ENCODE measurements at places on chromosomes 2 and 18.

DNA sequence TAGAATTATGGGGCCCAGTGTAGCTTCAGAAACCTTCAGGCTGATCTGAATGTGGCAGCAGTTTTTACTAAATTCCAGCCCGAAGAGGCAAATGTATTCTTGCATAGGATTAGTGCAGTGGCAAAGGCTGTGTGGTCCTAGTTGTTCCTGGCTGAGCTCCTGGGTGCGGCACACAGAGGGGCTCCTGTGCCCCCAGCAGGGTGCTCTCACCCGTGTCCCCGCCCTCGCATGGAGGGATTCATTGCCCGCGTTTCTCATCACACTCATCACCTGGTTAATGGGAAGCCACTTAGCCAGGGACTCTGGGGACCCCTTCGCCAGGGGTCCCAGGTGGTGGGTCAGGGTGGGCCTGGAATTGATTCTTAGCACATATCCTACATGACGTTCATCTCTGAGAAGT, 3.9 kb downstream of the KCNG2 start:
- H3K27me3 ChIP-seq: peaks cover 9% of the 10 kb centered on the region
- peaks cover 18% of the 10 kb centered on the region for H3K4me1 ChIP-seq
- no peak overlapping the region for H3K4me3 ChIP-seq
- H3K36me3 ChIP-seq: no peaks in the 10 kb centered on the region
- DNase-seq: no peak
- no peak overlapping the region for H3K27ac ChIP-seq

DNA sequence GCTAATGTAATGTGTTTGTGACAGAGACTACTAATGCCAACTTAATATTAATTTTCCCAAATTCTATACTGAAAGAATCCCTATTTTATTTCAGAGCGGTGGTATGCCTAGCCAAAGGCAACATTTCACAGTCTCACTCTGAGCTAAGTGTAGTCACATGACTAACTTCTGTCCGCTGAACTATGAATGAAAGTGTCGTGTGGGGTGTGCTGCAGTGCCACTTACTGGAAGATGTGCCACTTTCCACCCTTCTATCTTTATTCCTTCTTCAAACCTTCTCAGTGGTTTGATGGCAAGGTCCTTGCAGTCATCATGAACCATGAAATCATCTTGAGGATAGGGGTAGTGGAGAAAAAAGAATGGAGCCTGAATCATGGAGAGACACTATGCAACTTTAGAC, 47.3 kb upstream of the C1D start:
- no peaks in the 10 kb centered on the region for H3K27me3 ChIP-seq
- DNase-seq: no peak
- no peak overlapping the region for H3K27ac ChIP-seq
- no peak overlapping the region for H3K4me3 ChIP-seq
- no peaks in the 10 kb centered on the region for H3K36me3 ChIP-seq

DNA sequence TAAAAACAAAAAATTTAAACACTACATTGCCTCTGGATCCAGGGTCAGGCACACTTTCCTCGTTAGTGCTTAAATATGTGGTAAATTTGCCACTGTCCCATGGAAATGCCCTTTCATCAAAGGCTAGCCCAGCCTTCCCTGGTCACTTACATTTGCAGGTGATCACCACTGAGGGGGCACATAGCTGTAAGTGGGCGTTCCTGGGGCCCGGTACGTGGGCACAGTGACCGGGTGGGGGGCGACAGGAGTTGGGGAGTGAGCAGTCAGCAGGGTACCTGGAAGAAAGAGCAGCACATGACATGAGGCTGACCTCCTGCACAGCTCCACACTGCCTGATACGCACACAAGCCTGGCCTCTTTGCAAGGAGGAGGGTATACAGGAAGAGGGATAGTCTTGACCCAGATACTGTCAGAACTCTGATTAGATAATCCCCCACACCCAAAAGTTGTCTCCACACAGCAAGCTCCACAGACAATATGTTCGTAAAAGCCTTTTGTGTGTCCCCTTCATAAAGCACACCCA, 40.5 kb downstream of the FAM168B start:
- H3K36me3 ChIP-seq: peaks cover 66% of the 10 kb centered on the region
- H3K4me1 ChIP-seq: peaks cover 17% of the 10 kb centered on the region
- DNase-seq: no peak
- H3K27me3 ChIP-seq: no peaks in the 10 kb centered on the region

DNA sequence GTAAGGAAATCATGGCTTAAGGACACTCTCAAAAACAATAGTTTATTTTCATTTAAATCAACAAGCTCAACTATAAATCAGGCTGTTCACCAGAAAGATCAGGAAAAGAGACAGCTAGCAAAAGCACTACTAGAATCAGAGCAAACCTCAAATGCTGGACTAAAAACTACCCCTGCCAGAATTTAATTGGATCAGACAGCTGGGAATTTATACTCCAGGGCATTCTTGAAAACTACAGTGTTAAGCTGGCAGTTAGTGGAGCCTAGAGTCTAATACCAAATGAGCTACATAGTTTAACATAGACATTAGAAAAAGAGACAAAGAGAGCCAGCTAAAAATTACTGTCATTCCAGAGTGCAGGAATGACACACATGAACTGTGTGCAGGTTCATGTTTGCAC, 1016.4 kb upstream of the CRIM1 start:
- no peaks in the 10 kb centered on the region for H3K36me3 ChIP-seq
- no peak overlapping the region for H3K27ac ChIP-seq
- H3K4me1 ChIP-seq: no peaks in the 10 kb centered on the region
- DNase-seq: no peak
- H3K27me3 ChIP-seq: no peaks in the 10 kb centered on the region

GRCh38 chr2:84234103-84234502, 225.0 kb downstream of the SUCLG1 start:
- no peaks in the 10 kb centered on the region for H3K36me3 ChIP-seq
- H3K4me1 ChIP-seq: no peaks in the 10 kb centered on the region
- no peaks in the 10 kb centered on the region for H3K27me3 ChIP-seq
- no peak overlapping the region for H3K27ac ChIP-seq

DNA sequence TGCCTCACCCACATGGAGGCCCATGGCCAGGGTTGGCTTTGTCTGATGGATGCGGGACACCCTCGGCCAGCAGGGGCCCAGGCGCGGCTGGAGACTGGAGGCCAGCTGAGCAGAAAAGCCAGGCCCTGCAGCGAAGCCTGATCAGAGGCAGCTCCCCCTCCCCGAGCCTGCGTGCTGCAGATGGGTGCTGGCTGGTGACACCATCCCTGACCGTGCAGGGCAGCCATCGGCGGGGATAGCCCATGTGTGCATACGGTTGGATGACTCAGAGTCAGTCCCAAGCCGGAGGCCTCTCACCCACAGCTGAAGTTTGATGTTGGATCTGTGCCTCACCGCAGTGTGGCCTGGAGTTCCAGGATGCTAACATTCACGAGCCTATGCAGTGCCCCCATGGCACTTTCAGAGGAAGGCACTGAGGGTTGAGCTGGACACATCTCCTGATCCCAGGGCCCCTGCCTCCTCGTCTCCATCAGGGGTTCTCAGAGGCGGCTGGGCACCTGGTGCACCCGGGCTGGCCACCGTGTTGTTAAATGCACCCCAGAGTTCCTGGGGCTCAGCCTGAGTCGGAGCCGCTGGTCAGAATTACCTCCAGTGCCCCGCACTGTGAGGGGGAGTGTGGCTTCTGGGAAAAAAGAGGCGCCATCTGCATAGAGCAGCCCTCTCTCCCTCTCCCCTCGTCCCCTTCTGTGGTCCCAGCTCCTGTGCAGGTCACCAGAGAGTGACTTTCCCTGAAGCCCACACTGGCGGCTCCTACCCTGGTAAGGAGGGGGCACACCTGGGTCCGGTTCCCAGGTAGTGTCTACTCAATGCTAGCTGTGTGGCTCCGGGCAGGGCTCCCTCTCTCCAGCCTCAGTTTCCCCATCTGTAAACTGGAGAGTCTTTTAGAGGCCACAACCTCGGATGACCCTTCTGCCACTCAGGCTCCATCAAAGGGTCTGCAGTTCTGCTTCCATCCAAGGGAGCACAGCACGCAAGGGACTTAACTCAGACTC, 19.4 kb upstream of the KIF1A start:
- no peak overlapping the region for H3K27ac ChIP-seq
- H3K36me3 ChIP-seq: no peaks in the 10 kb centered on the region
- H3K27me3 ChIP-seq: no peaks in the 10 kb centered on the region
- no peak overlapping the region for H3K4me3 ChIP-seq
- DNase-seq: no peak
- H3K4me1 ChIP-seq: peaks cover 7% of the 10 kb centered on the region

DNA sequence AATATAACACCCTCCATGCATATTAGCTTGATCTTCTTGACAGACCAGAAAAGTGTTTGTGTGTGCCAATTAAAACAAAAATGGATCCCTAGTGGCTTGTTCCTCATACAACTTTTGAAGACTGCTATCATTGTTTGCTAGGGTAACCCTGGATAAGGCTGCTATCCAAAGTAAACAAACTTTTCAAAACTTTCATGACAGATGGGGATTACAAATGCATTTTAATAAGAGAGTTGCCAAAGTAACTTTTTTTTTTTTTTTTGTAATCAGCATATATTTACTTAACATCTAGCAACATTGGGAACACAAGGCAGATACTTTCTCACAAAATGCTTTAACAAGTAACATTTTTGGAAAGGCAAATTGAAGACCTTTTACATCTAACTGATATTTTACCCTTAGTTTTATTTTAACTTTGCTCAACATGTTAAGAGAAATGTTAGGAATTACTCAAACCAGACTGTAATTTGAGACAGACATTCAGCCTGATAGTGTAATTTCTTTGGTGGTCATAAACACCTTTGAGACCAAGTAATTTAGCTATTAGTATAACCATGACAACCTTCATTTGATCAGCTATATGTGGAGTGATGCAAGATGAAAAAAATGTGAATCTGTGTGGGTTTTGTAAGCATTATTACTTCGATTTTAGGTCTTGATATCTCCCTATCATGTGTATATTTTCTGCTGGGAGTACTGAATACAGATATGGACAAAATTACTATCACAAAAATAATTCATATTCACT, 300.9 kb downstream of the ARHGAP15 start:
- no peaks in the 10 kb centered on the region for H3K36me3 ChIP-seq
- H3K4me1 ChIP-seq: no peaks in the 10 kb centered on the region
- H3K4me3 ChIP-seq: no peak overlapping the region
- no peak for DNase-seq

DNA sequence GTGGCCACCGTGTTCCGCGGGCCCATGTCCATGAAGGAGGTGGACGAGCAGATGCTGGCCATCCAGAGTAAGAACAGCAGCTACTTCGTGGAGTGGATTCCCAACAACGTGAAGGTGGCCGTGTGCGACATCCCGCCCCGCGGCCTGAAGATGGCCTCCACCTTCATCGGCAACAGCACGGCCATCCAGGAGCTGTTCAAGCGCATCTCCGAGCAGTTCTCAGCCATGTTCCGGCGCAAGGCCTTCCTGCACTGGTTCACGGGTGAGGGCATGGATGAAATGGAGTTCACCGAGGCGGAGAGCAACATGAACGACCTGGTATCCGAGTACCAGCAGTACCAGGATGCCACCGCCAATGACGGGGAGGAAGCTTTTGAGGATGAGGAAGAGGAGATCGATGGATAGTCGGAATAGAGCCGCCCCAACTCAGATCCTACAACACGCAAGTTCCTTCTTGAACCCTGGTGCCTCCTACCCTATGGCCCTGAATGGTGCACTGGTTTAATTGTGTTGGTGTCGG, 17.7 kb downstream of the TUBB6 start:
- H3K36me3 ChIP-seq: peaks cover 3% of the 10 kb centered on the region
- H3K4me1 ChIP-seq: no peaks in the 10 kb centered on the region
- H3K27me3 ChIP-seq: no peaks in the 10 kb centered on the region
- no peak for DNase-seq
- H3K4me3 ChIP-seq: no peak overlapping the region

DNA sequence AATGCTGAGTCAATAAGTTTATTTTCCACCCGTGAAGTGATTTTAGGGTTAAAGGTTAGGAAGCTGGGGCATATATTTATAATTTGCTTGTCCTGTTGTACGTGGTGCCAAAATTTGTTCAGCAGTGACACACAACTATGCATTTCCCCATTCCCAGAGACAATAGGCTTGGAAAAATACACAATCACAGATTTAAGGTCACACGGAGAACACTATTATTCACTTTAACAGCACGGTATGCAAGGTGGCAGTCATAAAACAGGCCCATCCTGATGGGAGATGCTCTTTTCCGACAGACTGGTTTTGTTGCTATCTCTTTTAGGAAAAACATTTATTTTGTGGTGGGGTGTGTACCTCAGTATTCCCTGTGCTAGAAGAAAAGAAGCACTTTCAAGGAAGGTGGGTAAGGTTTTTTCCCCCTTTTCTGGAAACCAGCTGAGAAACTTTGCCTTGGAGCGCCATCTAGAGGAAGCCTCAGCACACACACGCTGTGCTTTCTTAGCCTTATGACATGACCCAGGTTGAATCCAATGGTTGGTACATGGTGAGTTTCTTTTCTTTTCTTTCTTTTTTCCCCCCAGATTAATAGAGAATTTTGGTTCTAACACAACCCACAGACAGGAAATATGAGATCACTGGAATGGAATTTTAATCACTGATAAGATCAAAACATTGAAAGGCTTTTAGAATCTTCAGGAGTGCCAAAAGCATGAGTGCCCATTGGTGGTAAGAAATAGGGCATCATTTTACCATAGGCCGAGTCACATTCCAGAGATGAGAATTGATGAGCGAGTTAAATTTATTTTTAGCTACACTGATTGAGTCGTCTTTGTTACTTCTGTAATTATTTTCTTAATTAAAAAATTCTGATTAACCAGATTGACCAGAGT, 332.1 kb downstream of the AGPS start:
- DNase-seq: no peak
- H3K4me1 ChIP-seq: no peaks in the 10 kb centered on the region
- no peak overlapping the region for H3K4me3 ChIP-seq
- H3K36me3 ChIP-seq: no peaks in the 10 kb centered on the region
- no peaks in the 10 kb centered on the region for H3K27me3 ChIP-seq
- H3K27ac ChIP-seq: no peak overlapping the region

DNA sequence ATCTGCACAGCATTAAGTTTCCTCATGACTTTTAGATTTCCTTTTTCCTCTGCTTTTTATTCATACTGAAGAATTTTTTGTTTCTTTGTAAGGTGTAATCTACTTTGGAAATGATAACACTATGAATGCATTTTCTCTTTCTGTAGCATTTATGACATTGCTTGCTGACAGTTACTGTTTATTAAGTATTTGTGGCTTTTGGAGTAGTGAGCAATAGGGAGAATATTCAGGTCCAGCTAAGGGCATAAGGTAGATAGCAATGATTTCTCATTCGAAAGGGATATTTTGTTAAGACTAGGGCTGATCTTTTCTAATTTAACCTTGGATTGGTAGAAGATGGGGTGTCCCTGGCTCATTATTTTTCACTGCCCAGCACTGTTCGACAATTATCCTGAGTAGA, 80.3 kb downstream of the XRCC5 start:
- H3K4me1 ChIP-seq: peaks cover 26% of the 10 kb centered on the region
- H3K36me3 ChIP-seq: peaks cover 27% of the 10 kb centered on the region
- DNase-seq: no peak
- H3K27ac ChIP-seq: peak overlapping the region; percentile 14
- no peak overlapping the region for H3K4me3 ChIP-seq
